ENCODE measurements at places on chromosomes 7 and 10.

DNA sequence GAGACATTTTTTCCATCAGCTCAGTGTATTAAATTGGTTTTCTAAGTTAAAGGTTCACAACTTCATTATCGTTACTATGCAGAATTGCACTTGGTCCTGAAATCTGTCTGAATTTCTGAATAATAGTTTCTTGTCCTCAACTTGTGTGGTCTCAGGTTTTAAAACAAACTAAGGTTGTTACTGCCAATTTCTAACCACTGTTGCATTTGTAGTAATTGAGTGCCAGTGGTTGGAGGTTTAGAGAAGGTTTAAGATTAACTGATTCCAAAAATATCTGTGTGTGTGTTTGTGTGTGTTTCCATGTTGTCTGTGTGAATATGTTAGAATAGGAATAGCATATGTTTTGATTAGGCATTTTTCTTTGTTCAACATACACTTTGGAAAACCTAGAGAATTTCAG lies 395.9 kb downstream of the AUTS2 start:
- no peak for DNase-seq

- no peak for DNase-seq
Observed at GRCh38 chr7:7579638-7580037, 13.0 kb downstream of the MIOS start.

DNA sequence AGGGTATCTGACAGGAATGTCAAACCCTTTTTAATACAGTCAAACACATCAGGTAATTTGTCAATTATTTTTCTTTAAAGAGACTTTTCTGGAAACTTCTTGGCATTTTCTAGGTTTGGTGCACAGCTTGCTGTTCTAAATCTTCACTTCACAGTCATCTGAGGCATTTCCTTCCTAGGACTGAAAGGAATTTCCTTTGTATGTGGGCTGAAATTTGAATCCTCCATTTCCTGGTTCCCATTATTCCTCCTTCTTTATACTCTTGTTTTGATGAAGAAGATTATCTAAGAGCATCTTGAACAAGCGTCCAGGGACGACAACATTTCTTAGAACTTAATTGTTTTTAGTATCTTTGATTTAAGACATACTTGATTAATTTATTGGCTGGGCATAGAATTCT lies 24.9 kb downstream of the CALD1 start:
- no peak for DNase-seq

- no peak for DNase-seq
Observed at GRCh38 chr7:138726288-138726687, 25.1 kb upstream of the SVOPL start.

DNA sequence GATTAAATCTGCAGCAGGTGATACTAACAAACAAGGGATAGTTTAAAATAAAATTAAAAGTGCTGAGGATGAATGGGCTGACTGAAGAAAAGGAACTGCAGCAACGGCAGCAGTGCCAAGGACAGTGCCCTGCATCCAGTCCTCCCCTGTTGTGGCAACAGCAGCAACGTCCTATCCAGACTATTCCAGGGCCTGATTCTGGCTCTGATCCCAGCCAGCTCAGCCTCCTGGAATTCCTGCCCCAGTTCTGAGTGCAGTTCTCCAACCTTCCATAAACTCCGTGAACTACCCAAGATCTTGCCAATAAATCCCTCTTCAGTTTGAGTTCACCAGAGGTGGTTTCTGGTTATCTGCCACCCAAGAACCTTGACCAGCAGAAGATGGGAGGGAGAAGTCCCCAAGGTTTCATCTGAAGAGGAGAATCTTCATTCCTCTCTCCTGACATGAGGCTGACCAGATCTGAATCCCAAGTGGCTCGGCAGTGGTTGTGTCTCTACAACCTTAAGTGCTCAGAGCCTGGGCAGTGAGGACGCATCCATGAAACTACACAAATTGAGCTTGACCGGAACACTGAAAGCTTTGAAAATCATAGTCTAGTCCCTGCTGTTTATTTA lies 115.8 kb downstream of the SORBS1 start:
- DNase-seq = no peak

All from CD4-positive, alpha-beta T cell treated with Interferon gamma for 1 hour (primary cell).